ENCODE measurements at places on chromosomes 2 and 18.
A peak's percentile ranks its signal among the peaks of the same experiment; 100 is the strongest.

DNA sequence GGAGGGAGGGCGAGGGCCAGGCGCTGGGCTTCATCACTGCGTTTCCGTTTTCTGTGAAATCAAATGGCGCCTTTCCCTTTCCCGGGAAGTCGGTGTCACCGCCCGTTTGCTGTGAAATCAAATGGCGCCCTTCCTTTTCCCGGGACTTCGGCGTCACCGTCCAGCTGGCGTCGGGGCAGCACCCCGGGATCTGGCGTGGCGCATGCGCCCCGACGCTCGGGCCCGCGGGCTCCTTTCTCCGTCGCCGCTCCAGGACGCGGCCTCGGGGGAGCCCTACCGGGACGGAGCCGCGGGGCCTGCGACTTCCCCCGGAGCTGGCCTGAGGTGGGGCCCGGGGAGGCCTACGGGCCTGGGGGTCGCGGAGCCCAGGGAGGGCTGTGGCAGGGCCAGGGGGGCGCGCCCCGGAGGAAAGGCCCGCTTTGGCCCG is at the start of gene FAM228A:
FAM228A (plus strand) TSS at position 203 of the 427 bp plus-strand sequence. CDS start 428 bp downstream, outside the sequence.
- H3K4me3 ChIP-seq: no peak within 1 kb of the TSS
- DNase-seq: no peak
- H3K4me1 ChIP-seq: no peaks in the 10 kb centered on the region
- H3K27me3 ChIP-seq: no peaks in the 10 kb centered on the region
- H3K36me3 ChIP-seq: no peaks in the 10 kb centered on the region

DNA sequence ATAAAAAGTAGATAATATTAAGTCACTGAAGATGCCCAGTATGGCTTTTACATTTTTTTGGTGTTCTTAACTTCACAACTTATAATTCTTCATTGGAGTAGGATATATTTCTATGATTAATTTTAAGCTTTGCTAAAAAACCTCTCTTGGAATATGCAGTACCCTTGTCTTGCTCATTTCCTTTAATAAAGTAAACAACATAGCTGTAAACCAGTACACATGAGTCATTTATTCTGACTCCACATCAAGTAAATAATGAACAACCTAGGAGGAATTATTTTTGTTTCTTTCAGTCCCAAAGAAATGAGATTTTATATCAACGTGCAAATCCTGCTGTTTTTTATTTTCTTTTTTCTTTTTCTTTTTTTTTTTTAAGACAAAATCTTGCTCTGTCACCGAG is 869.1 kb downstream of the CNTNAP5 start:
- no peak overlapping the region for H3K27ac ChIP-seq
- no peak for DNase-seq
- H3K4me3 ChIP-seq: no peak overlapping the region
- no peaks in the 10 kb centered on the region for H3K27me3 ChIP-seq
- no peaks in the 10 kb centered on the region for H3K36me3 ChIP-seq

DNA sequence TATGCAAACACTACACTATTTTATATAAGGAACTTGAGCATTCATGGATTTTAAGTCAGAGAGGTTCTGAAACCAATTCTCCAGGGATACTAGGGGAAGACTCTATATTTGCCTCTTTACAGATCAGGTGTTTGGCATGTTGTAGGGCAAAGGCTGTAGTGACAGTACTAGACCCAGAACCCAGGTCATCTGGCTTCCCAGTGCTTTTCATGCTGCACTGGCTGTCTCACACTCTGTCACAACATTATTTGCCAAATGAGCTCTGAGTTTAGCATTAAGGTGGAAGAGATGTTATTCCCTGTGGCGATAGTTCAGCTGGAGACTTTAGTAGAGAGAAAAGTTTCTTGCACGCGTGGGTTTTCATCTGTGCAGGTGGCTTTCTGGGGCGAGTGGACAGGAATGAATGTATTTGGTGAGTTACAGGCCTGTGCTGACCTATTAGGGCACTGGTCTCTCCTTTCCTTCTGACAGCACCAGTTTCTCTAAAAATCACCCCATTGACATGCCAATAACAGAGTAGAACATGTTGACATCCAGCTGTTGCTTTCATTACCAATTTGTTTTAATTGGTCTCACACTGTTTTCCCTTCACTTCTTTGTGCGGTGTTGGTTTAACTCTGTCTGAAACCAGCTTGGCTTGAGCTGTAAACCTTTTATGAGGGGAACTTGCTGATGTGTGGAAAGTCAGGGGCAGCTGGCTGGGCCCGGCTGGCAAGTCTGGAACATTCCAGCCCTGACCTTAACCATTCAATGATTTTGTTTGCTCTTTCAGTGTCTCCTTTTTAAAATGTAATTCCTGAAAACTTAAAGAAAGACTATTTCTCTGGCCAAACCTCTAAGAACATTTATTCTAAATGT is 643.0 kb upstream of the FAM98A start:
- no peaks in the 10 kb centered on the region for H3K36me3 ChIP-seq
- no peaks in the 10 kb centered on the region for H3K4me1 ChIP-seq
- no peak overlapping the region for H3K4me3 ChIP-seq
- no peak for DNase-seq
- H3K27ac ChIP-seq: no peak overlapping the region

DNA sequence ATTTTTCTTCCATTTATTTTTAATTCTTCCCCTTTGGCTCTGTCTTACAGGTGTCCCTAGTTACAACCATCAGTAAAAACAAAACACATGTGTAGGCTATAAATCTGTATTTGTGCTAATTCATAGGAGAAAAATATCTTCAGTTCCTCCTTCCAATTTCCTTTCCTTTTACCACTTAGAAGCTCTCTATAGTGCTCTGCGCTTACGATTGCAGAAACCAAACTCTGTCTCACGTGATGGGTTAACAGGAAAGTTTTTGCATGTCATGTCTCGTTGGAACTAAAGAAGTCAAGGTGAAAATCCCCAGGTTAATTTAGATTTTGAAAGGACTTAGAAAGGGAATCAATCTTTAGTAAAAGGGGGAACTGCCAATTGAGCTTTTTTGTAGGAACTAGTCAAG is 1390.5 kb upstream of the ZEB2 start:
- no peaks in the 10 kb centered on the region for H3K36me3 ChIP-seq
- no peaks in the 10 kb centered on the region for H3K27me3 ChIP-seq
- H3K4me1 ChIP-seq: no peaks in the 10 kb centered on the region
- no peak overlapping the region for H3K4me3 ChIP-seq
- no peak overlapping the region for H3K27ac ChIP-seq

DNA sequence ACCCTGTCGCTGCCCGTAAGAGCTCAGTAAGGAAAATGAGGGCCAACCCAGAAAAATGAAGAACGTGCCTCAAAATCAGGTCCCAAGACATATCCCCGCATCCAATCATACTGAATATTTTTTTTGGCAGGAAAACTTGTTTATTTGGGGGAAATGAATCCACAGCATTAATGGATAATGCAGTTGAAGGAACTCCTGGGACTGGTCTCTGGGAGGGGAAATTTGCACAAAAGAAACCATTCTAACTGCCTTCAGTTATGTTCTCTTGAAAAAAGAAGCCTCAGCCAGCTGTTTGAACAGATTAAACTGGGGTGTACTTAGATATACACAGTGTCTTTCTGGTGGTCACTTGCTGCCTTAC is 61.3 kb downstream of the SPRED2 start:
- H3K4me1 ChIP-seq: peaks cover 24% of the 10 kb centered on the region
- H3K4me3 ChIP-seq: no peak overlapping the region
- H3K36me3 ChIP-seq: no peaks in the 10 kb centered on the region
- no peak for DNase-seq
- no peaks in the 10 kb centered on the region for H3K27me3 ChIP-seq
- H3K27ac ChIP-seq: no peak overlapping the region

DNA sequence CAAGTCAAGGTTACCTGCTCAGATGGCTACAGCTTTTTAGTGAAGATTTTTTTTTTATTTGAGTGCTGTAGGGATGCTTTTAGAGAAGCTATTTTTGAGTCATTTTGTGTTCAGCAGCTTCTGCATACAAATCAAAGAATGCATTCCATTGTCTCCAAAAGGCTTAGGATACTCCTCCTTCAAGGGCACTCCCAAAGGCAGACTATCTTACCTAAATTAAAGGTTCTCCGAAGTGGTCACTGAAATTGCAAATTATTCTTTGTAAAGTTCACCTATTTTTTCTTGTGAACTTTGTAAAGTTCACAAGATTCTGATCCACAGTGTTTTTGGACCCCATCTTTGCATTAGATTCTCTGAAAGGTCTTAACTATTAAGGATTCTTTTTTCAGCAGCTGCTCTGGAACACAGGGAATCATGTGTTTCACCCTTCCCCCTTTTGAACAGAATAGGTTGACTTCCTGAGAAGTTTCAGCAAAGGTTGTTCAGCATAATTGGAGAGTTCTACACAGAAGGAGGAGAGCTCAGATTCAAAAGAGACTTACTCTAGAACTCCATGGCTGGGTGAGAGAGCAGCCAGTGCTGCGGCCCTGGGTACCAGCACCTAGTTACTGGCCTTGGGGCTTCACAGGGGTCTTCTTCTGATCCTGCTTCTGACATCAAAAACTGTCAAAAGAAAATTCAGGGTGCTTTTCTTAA is 14.5 kb downstream of the CLIP4 start:
- no peak overlapping the region for H3K4me3 ChIP-seq
- H3K36me3 ChIP-seq: no peaks in the 10 kb centered on the region
- peak overlapping the region; percentile 35 for H3K27ac ChIP-seq
- peaks cover 23% of the 10 kb centered on the region for H3K4me1 ChIP-seq

- DNase-seq: no peak
- H3K4me3 ChIP-seq: no peak overlapping the region
- peaks cover 12% of the 10 kb centered on the region for H3K4me1 ChIP-seq
- H3K36me3 ChIP-seq: no peaks in the 10 kb centered on the region
- H3K27me3 ChIP-seq: no peaks in the 10 kb centered on the region
Observed at GRCh38 chr18:70380915-70381896, 92.4 kb downstream of the SOCS6 start.

DNA sequence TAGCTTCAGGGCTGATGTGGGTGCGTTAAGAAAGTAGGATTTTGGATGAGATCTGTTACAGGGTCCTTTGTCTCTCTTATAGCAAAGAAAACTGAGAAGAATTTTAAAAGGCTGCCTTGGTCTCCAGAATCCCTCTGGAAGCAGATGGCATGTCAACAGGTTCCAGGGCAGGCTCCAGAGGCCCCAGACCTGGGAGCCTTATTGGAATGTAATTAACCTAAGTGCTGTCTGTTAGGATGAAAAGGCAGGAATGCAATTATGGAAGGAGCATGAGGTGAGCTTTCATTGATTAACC is 97.2 kb upstream of the PKDCC start:
- H3K27me3 ChIP-seq: no peaks in the 10 kb centered on the region
- DNase-seq: no peak

GRCh38 chr2:157333304-157334047 is 7.9 kb upstream of the ERMN start:
- no peaks in the 10 kb centered on the region for H3K4me1 ChIP-seq
- no peak overlapping the region for H3K27ac ChIP-seq

- no peak overlapping the region for H3K4me3 ChIP-seq
- no peaks in the 10 kb centered on the region for H3K36me3 ChIP-seq
- DNase-seq: no peak
- H3K4me1 ChIP-seq: peaks cover 12% of the 10 kb centered on the region
Observed at GRCh38 chr2:68937346-68938055, 15.2 kb downstream of the GKN2 start.

- no peaks in the 10 kb centered on the region for H3K36me3 ChIP-seq
- H3K4me3 ChIP-seq: peak overlapping the region; percentile 76
- H3K27me3 ChIP-seq: no peaks in the 10 kb centered on the region
Observed at GRCh38 chr2:234495251-234496054, 1.4 kb downstream of the ARL4C start.

DNA sequence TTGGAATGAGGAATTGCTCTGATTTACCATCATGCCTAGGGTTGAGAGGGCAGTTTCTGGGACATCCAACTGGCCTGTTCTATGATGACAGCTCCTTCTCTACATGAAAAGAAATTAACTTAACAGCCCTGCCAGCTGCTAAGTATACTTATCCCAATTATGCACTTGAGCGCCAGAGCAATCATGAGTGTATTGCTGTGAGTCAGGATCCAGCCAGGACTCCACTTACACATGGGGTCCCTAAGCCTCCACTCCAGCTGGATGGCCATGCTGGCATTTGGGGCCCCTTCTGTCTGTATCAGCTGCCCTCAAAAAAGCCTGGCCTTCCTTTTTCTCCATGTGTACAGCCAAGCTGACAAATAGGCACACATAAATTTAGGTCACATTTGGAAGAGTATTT is 481.9 kb downstream of the TMX3 start:
- no peaks in the 10 kb centered on the region for H3K27me3 ChIP-seq
- H3K4me3 ChIP-seq: no peak overlapping the region
- H3K36me3 ChIP-seq: no peaks in the 10 kb centered on the region
- DNase-seq: no peak

GRCh38 chr2:12950957-12951656 is 234.4 kb downstream of the TRIB2 start:
- no peaks in the 10 kb centered on the region for H3K4me1 ChIP-seq
- H3K27ac ChIP-seq: no peak overlapping the region
- H3K36me3 ChIP-seq: no peaks in the 10 kb centered on the region
- H3K27me3 ChIP-seq: no peaks in the 10 kb centered on the region
- no peak overlapping the region for H3K4me3 ChIP-seq

DNA sequence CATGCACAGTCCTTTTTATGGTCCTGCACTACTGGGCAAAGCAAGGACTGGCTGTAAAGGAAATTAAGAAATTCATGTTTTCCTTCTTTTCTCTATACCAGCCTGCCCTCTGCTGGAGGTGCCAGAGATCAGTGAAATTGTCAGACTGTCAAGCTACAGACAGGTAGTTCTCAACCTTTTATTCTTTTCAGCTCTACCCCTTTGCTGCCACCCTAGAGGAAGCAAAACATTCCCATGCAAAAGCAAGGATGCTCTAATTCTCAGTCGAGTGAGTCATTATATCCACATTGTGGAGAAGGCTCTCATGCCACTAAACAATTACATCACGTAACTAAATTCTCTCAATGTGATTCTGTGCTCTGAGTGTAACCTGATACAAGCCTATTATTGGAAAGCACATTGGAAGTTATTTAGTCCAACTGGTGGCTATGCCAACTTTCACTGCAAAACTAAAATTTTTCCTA is 25.0 kb upstream of the RAPGEF4 start:
- H3K4me1 ChIP-seq: no peaks in the 10 kb centered on the region
- H3K27ac ChIP-seq: no peak overlapping the region
- no peak for DNase-seq
- H3K27me3 ChIP-seq: no peaks in the 10 kb centered on the region
- H3K36me3 ChIP-seq: no peaks in the 10 kb centered on the region

GRCh38 chr18:11553098-11553940 is 56.1 kb upstream of the SLC35G4 start:
- no peaks in the 10 kb centered on the region for H3K27me3 ChIP-seq
- no peak overlapping the region for H3K27ac ChIP-seq
- no peaks in the 10 kb centered on the region for H3K36me3 ChIP-seq
- no peak for DNase-seq
- H3K4me1 ChIP-seq: no peaks in the 10 kb centered on the region

GRCh38 chr2:65316072-65316471 is 88.4 kb downstream of the ACTR2 start:
- H3K27ac ChIP-seq: peak overlapping the region; percentile 62
- H3K4me1 ChIP-seq: peaks cover 32% of the 10 kb centered on the region
- H3K36me3 ChIP-seq: peaks cover 35% of the 10 kb centered on the region

DNA sequence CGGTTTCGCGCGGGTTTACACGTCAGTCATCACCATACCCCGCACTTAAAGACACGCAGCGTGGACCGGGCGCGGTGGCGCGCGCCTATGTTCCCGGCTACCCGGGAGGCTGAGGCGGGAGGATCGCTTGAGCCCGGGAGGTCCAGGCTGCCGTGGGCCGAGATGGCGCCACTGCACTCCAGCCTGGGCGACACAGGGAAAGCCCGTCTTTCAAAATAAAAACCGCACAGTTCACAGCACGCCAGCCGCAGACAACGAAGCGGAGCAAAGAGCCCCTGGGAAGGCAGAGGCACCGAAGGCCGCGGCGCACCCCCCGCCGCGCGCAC is 328 bp downstream of the DTYMK start:
- H3K4me3 ChIP-seq: peak overlapping the region; percentile 99
- peak overlapping the region; percentile 58 for H3K27ac ChIP-seq
- peaks cover 38% of the 10 kb centered on the region for H3K4me1 ChIP-seq
- DNase-seq: no peak
- H3K36me3 ChIP-seq: peaks cover 16% of the 10 kb centered on the region
- no peaks in the 10 kb centered on the region for H3K27me3 ChIP-seq

Measured in vagina (tissue), 2 donors.